ENCODE measurements at places on chromosomes 5 and 9.

DNA sequence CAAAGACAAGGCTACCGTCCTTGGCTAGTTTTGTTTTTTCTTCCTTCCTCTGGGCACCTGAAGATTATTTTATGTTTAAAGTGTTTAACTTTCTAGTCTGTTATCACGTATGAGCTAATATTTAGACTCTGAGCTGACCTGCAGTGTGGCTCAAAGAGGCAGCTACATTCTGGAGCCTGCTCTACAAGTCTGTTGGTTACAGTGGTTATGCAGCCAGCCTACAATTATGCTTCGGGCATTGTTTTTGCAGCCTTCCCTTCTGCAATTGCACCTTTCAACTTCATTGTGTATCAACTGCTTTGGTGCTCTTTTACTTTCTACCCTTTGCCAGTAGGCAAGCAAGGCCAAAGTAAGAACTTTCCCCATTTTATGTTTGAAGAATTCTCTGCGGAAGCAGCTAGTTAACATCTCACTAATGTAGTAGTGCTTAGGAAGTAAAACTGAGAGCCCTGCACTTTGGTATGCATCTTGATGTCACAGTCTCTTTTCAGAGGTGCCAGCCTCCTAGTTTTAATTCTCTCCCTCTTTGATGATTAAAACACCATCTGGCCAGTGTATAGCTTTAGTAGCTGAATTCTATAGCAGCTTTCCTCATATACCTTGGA is 322.1 kb downstream of the FAM170A start:
- DNase-seq: no peak

- no peak for DNase-seq
These were observed 85.6 kb downstream of the DAB2IP start for GRCh38 chr9:121736934-121737462.

DNA sequence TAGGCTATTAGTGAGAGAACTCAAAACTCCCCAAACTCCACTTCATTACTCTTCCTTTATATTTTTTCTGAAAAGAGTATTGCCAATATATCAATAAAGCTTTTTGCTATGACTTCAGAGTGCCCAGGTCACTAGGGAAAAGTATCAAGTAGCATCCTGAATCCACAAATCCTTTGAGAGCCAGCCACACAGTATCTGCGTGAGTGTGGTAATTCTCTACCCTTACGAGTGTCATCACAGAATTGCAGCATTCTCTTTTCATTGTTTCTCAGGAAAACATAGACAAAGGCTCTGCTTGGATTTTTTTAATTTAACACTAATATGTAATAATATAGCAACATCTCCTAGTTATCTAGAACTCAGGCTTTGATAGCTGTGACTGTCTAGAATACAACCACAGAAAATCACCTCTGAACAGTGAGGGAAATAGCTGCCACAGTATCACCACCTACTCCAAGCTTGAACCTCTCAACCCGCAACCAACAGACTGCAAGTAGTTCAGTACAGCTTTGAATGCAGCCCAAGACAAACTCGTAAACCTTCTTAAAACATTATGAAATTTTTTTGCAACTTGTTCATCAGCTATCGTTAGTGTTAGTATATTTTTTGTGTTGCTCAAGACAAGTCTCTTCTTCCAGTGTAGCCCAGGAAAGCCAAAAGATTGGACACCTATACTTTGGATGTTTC is 79.3 kb upstream of the CCDC152 start:
- no peak for DNase-seq

GRCh38 chr5:156496291-156496690 is 169.3 kb downstream of the SGCD start:
- no peak for DNase-seq

GRCh38 chr9:137354845-137355760 is 53.0 kb upstream of the NRARP start:
- DNase-seq: no peak

GRCh38 chr9:130114741-130115140 is 57.5 kb upstream of the NCS1 start:
- DNase-seq: no peak

- DNase-seq: no peak
These were observed 245.2 kb upstream of the TARS1 start for GRCh38 chr5:33195431-33196165.

- no peak for DNase-seq
These were observed 57.1 kb downstream of the SLIT3 start for GRCh38 chr5:169243651-169244422.

- DNase-seq: no peak
These were observed 15.2 kb downstream of the QSOX2 start for GRCh38 chr9:136230365-136230764.

- DNase-seq: no peak
These were observed 23.2 kb upstream of the LRRC14B start for GRCh38 chr5:167982-168660.

GRCh38 chr5:20554001-20554400 is 566.0 kb upstream of the CDH18 start:
- no peak for DNase-seq

DNA sequence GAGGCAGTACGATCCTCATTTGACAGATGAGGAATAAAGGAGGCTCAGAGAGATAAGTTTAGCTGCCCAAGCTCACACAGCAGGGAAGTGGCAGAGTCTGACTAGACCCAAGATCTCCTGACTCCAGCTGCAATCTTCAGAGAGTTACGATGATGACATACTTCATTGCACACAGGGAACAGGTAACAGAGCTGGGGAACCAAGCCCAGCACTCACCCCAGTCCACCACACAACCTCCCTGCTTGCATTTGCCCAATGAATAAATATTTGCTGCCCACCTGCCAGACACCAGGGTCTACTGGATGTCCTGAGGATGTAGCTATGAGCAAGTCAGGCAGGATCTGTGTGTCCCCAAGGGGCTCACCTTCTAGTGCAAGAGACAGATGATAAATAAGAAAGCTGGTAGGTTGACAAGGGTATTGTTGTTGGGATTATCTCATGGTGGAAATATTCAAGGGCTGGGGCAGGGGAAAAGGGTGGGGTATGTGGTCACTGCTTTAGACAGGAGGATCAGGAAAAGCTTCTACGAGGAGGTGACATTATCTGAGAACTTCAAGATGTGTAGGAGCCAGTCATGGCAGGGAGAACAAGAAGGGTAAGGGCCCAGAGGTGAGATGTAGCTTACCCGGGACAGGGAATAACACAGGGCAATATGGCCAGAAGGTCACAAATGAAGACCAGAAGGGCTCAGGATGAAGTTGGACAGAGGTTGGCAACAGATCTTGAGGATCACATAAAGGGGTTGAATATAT is 28.6 kb upstream of the CPEB4 start:
- no peak for DNase-seq

DNA sequence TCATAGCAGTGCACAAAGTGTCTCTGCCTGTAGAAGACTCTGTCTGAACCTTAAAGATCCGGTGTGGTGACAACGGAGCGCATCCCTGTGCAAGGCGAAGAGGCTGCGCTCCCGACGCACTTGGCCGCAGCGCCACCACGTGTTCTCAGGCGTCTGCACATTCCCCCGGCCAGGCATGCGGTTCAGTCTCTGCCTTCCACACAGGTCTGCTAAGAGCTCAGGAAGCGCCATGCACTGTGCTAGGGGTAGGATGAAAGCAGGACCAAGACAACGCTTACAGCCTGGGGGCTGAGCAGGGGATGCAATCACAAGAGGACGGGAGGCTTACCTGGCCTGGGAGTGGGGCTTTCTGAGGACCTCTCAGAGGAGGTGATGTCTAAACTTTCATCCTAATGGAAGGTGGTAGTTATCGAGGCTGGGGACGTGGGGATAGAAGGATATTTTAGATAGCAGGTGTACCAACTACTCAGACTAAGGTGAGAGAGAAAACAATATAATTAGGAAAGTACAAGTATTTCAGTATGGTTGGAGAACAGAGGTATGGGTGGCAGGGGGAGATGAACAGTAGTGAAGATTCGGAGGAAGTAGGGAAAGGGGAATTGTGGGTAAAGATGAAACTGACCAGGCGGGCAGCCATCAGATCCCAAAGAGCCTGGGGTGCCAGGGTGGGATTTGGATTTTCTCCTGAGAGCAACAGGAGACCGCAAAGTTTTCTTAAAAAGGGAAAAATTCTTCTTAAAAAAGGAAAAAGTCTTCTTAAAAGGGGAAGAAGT is 13.3 kb downstream of the CAPSL start:
- DNase-seq: peak; percentile 64

DNA sequence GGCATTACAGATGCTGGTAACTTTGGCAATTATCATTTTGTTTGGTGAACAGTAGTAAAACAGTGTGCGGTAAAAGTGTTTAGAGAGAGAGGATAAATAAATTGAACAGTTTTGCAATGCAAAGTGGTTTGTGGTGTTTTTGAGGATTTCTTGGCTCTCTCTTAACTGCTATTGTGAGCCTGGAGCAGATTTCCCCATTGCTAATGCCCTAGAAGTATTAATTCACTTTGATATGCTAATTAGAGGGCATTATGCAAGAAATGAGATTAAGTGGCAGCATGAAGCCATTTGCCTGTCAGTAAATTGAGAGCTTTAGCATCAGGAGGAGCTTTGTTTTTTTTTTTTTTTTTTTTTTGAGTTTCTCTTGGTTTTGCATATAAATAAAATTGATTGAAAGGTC is 8.2 kb downstream of the PBX3 start:
- DNase-seq: no peak

- DNase-seq: no peak
These were observed 13.9 kb upstream of the RARS1 start for GRCh38 chr5:168472329-168472728.

DNA sequence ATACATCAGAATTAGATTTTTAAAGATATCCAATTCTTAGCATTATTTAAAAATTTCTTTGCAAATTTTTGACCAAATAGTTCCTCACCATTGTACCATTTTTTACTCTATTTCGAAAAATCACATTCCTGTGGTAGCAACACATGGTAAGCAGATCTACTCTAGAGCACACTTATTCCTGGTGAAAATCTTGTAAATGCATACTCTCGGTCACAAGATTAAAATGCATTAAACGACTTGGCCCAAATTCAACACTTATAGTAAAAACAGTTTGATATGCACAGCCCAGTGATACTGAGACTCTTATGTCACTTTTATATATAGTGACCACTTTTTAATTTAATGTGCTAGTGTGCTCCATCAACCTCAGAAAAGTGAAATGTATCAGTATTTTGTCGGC is 208.8 kb upstream of the TARS1 start:
- no peak for DNase-seq

- no peak for DNase-seq
These were observed 684 bp upstream of the JMY start for GRCh38 chr5:79235261-79235633.
